B cell (primary cell): ENCODE measurements at places on chromosomes 5 and 9. TPM values are rescaled to one million over a fixed set of nuclear protein-coding genes. Genes with fewer than 3 reads are reported as not detected.

DNA sequence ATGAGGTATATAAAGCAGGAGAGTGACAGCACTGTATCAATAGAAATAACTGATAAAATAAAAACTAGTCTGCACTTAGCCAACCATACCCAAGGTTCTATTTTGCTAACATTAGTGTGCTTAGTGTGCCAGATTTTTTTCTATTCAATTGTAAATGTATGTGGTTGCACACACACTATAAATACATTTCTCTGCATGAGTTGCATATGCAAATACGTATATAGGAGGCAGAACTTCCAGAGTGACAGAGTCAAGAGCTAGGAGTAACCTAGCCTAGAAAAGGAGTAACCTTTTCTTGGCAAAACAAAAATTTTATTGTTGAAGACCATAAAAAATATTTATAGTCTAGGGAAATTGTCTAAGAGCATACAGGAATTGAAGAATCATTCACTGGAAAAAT is 461.6 kb downstream of the GABRG2 start:
- DNase-seq = no peak

- DNase-seq = no peak
Observed at GRCh38 chr5:91038180-91038808, 344.8 kb downstream of the ARRDC3 start.

GRCh38 chr5:138470322-138471051 is 5.2 kb downstream of the EGR1 start:
- no peak for DNase-seq

- peak; percentile 41 for DNase-seq
Observed at GRCh38 chr9:36007316-36007708, 29.4 kb upstream of the RECK start.

Gene LCN1
- not detected in 2 replicates for total RNA-seq

Gene SPATA31C1
- total RNA-seq = not detected in 2 replicates

Gene ELAVL2
- total RNA-seq = not detected in 2 replicates

DNA sequence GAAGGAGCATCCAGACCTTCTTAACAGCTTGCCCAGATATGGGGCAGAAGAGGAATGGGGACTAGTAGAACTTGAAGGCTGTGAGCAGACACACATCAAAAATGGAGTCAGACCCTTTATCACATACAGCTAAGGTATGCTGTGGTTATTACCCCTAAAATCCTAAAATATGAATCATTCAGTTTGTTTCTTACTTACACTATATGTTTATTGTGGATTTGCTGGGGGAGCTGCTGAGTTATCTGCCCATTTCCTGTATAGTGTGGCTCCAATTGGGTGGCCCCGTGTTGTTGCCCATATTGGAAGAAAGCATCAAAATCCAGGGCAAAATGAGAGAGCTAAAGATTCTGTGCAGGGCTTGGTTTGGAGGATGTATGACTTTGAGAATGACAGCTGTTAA is 56.9 kb downstream of the AP3S1 start:
- no peak for DNase-seq

DNA sequence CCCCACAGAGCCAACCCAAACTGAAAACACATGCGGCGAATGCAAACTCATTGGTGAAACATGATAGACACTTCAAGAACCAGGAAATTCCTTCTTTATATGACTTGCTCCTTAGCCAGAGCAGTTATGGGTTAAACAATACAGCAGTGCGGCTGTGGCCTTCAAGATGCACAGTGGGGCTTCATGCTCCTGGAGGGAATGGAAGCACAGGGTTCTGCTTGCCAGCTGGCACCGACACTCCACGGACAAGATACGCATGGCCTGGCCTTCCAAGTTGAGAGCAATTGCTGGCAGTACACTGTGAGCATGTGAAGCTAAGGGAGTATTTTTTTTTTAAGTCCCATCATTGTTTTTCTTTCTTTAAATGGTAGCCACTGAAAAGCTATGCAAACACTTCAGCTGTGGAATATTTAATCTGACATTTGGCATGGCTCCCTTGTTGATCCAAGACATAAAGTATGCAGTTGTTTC is 451.6 kb upstream of the CD180 start:
- DNase-seq = no peak

DNA sequence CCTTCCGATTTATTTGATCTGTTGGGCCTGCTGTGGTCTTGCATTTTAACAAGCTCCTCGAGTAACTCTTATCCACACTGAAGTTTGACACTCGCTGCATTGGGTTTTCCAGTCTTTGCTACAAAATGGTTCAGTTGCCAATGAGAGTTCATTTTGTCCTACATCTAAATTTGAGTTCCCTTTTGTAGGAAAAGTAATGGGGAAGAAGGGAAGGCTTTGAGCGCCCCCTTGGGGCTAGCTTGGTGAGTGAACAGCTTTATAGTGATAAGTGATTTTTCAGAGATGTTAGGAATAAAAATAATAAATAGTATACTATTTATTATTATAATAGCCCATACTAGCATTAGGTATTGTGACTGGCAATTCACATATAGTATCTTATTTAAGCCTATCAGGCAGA is 89.9 kb upstream of the GNAQ start:
- peak; percentile 37 for DNase-seq

DNA sequence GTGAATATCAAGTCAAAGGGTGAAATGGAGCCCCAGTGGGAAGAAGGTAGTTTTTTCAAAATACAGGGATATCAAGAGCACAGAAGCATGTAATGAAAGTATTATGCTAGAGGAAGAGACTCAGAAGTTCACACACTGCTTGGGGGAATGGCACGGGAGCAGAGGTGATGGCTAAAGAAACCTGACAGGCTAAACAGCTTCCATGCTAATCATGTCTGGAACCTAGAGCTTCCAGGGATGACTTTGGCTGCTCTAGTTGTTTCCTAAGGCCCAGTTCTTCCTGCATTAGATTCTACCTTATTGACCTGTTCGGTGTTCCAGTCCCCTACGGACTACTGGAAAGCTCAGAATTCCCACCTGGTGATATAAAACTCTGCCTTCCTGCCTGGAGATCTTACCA is 34.3 kb downstream of the TRIM32 start:
- no peak for DNase-seq

Gene SPAG8
- 5.4 and 5.6 TPM in 2 replicates for total RNA-seq

DNA sequence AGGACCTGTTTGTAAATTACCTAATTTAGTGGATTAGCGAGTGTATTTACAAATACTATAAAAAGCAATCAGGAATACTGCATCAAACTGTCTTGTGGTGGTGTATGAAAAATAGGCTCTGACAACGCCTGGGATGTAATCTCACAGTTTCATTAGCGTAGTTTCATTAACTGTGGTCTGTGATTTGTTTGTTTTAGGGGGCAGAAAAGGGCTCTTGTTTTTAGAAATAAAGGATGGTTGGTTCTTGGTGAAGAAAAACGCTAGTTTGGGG is 1.4 kb downstream of the SLC44A1 start:
- DNase-seq = no peak

DNA sequence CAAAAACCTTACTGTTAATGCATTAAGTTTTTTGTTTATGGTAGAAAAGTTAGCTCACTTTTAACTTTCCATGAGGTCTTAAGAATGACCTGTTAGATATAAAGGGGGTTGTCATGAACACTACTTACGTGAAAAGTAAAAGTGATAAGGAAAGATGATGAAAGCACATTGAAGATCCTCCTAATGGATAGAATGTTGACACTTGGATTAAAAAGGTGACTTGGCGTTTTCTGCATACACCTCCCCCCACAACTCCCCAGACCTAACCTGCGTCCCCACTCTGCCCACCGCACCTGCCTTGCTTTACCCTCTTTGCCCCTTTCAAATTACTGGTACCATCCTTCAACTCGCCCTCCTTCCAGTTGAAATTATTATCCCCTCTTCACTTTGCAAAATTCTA is 32.0 kb downstream of the TJP2 start:
- DNase-seq = no peak

- no peak for DNase-seq
Observed at GRCh38 chr9:138007566-138007917, 130.0 kb downstream of the CACNA1B start.

Gene CDKN2B-AS1
- 2.5 and 3.2 TPM in 2 replicates for total RNA-seq

GRCh38 chr9:125785248-125785751 is 38.1 kb downstream of the PBX3 start:
- no peak for DNase-seq

Gene ERGIC1
- 132 and 140 TPM in 2 replicates for total RNA-seq

Gene MBLAC2
- total RNA-seq = 11.5 and 13.3 TPM in 2 replicates

DNA sequence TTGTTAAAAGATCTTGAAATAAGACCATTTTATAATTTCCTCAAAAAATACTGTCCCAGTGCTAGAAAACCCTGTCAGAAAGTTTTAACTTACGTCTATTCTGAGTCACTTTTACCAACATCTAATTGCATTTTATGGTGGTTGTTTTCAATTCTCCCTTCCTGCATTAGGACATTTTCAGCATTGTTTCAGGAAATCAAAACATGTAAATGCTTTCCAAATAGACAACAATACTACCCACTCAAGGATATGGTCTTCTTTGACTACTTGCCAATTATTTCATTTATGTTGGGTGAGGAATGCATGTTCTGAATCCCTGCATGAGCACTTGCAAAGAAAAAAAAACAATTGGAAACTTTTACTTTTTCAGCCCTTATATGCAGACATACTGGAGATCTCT is 284.6 kb upstream of the PDE4D start:
- no peak for DNase-seq
